ENCODE measurements at places on chromosomes 2 and 18.

DNA sequence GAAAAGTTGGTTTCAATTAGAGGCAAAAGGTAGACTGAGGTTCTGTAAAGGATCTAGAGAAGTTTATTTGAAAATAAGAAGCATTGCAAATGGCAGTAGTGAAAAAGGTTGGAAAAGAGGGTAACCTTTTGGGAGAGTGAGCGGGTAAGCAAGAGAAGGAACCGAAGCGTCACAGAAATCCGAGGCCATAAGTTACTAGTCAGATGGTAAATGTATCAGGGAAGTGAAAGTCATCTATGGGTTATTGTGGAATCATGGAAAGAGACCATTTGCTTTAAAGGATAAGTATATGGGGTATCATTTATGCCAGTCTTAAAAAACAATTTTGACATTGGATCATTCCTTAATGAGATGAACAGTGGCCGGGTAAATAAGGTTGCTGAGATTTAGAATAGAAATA lies 30.5 kb downstream of the EML4 start:
- no peak for DNase-seq

GRCh38 chr2:38892819-38893218 lies 3.1 kb downstream of the ARHGEF33 start:
- DNase-seq: no peak

DNA sequence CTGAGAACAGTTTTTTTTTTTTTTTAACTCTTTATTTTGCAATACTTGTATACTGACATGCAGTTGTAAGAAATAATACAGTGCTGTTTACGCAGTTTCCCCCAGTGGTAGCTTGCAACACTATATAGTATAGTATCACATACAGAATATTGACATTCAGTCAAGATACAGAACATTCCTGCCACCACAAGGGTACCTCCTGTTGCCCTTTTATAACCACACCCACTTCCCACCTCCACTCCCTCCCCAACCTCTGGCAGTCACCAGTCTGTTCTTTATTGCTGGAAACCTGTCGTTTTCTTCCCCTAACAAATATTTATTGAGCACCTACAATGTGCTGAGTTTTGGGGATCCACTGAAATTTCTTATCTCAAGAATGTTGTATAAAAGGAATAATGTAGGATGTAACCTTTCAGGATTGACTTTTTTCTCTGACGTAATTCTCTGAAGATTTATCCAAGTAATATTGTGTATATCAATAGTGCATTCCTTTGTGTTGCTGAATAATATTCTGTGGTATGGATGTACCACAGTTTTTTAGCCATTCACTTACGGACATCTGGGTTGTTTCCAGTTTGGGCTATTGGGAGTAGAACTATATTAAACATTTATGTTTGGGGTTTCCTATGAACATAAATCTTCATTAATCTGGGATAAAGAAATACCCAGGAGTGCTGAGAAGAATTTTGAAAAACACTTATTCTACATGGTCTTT lies 51.4 kb upstream of the EML6 start:
- DNase-seq: no peak

- no peak for DNase-seq
Observed at GRCh38 chr2:44205169-44205568, 36.5 kb downstream of the PPM1B start.

DNA sequence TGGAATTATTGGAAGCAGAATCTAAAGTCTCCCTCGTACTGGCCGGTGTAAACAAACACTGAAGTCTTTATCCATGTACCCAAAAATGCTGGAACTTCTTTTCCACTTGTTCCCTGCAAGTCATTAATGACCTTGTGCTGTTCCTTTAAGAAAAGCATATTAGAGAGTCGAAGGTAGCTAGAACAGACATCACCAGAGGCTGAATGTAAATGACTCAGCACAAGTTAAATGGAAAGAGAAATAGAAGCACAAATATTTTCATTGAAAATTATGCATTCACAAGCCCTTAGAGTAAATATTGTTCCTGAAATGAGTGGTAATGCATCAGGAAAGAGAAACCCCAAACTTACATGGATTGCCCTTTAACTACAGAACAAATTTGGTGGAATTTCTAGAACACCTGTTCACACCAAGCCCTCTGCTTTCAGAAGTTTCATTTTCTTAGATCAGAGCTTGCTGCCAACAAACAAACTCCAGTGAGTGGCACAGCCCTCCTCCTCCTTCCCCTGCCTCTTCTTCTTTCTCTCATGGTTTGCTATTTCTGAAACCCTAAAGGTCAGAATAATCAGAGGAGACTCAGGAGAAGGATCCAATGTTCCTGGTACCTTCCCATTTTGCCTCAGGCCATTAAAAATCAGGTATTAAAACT lies 264.3 kb downstream of the TXNL1 start:
- no peak for DNase-seq

Data from midbrain (tissue), 1 donor.